ENCODE measurements at places on chromosomes 6 and 20.
A peak's percentile ranks its signal among the peaks of the same experiment; 100 is the strongest.

DNA sequence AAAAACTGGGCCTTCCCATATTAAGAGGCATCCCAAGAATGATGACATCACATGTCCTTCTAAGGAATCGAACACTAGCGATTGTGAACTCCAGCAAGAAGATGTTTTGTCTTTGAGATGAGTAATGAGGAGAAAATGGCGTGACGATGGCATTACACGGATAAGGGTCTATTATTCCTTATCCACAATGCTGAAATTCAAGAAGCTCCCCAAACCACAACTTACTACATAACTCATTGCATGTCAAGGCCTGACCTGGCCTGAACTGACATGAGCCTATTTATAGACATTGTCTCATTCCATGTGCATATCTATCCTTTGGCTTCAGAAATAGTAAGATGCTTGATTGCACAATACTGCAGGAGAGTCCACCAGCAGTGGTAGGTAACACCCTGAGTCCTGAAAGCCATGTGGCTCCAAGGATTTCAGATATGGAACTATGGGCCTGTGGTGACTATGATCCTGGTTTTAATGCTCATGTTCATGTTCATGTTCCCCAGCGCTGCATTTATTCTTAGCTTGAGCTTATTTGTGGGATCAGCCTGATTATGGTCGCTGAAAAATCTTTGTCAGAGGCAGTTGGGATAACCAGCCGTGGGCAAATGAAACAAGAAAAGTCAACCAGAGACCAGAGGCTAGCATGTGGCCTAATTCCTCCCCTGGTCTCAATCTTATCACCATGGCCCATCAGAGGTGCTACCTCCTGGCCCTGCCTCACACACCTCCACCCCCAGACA is 183.2 kb upstream of the JARID2 start:
- no peak for DNase-seq

GRCh38 chr6:112030206-112030960 is 23.5 kb upstream of the CCN6 start:
- no peak for DNase-seq

GRCh38 chr6:22827760-22828159 is 258.4 kb downstream of the HDGFL1 start:
- no peak for DNase-seq

DNA sequence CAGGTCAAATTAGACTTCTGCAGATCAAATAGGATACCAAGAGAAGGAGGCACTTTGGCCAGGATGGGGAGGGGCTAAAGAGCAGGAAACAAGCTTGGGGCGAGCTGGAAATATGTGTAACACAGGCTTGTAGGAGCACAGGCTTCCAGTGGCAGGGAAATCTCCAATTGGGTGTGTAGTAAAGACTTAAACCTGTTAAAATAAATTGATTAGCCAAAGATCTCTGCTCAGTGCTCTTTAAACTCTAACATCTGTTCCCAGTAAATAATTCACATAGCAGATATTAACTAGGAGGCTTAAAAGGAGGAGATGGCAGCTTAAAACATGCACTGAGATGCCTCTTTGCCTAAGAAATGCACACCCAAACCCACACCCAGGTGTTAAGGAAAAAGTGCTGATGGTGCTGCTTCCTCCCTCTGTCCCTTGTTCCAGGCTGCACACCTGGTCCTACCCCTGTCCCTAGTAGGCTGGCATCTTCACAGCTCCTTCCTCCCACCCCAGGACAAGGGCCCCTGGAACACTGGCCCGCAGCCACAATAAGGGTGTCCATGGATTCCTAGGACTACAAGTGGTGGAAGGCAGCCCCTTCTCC is 93.5 kb upstream of the MLN start:
- no peak for DNase-seq

DNA sequence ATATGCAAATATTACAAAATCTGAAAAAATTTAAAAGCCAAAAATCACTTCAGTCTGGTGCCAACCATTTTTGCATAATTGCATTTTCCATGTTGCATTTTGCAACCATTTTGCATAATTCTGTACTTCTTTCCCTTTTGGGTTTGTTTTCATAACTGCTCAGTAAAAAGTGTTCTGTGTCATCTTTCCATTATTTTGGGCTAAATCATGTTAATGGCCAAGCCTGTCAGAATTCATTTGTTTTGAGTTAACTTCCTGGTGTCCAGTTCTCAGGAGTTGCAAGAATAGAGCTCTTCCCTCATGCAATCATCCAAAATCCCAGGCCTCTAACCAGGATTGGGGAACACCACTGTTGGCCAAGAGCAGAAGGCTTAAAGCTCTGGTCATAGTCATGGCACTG is 133.6 kb downstream of the MTHFD1L start:
- DNase-seq: no peak

GRCh38 chr6:49698478-49698877 is 14.9 kb downstream of the CRISP2 start:
- DNase-seq: no peak

- DNase-seq: no peak
These were observed 13.6 kb upstream of the GUCA1A start for GRCh38 chr6:42159431-42160024.

DNA sequence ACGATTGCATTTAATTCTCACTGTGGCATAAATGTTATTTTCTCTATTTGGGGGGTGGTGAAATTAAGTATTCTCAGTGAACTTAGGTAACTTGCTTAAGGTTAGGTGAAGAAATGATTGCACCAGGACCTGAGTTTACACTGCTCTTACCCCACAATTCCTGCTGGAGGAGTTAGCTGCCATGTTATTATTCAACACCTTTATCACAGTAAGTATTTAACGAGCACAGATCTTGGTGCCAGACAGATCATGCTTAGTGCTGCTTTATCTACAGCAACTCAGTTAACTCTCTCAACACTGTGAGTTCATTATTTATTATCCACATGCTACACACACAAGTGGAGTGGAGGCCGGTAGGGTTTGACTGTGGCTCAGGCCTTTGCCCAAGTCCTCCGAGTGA is 249.7 kb downstream of the TMEM242 start:
- DNase-seq: no peak

GRCh38 chr6:72950114-72950860 is 275.0 kb downstream of the KHDC1L start:
- DNase-seq: no peak

DNA sequence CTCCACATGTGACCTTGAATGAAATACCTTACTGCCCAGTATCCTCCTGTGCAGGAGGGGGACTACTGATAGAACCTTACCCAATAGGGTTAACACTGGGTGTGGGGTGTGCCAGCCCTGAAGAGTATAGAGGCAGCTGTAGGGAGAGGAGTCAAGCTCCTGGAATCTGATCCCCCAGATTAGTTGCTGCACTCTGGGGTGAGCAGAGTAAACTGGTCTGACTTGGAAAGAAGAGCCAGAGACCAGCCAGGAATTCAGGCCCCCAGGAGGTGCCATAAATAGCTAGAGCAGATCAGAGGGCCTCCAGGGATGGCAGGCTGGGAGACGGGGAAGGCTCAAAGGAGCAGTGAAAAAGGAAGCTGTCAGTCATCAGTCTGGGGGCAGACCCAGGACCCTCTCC is 3.5 kb upstream of the APOBEC2 start:
- DNase-seq: no peak

- DNase-seq: no peak
These were observed 947.4 kb upstream of the CITED2 start for GRCh38 chr6:140321891-140322290.

DNA sequence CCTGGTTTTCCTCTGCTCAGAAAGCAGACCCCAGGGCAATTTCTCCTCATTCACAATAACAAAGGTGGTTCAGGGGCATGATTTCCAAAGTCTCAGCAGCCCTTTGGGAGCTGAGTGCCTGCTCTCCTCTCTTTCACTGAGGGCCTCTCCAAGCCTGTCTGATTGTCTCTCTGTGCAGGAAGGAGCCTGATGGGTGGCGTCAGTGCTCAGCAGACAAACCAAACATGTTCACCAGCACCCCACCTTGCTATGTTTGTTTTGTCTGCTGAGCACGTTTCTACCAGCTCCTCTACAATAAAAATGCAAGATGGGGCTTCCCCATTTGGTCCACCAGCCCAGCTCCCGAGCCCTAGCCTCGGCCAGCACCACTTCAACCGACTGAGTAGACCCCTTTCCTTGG is 25.4 kb upstream of the TCP11 start:
- no peak for DNase-seq

DNA sequence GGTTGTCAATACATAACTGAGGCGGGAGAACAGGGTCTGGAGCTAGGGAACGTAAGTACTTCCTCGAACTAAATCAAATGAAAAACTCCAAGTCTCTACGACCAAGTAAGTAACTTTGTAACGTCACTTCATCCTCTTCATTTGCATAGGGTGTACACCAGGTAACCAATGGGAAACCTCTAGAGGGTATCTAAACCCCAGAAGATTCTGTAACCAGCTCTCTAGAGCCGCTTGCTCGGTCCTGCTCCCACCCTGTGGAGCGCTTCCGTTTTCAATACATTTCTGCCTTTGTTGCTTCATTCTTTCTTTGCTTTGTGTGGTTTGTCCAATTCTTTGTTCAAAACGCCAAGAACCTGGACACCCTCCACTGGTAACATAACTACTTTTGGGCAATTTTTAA is 133.5 kb upstream of the TMEM170B start:
- DNase-seq: no peak

GRCh38 chr20:49575551-49576060 is 7.7 kb upstream of the PTGIS start:
- DNase-seq: no peak

DNA sequence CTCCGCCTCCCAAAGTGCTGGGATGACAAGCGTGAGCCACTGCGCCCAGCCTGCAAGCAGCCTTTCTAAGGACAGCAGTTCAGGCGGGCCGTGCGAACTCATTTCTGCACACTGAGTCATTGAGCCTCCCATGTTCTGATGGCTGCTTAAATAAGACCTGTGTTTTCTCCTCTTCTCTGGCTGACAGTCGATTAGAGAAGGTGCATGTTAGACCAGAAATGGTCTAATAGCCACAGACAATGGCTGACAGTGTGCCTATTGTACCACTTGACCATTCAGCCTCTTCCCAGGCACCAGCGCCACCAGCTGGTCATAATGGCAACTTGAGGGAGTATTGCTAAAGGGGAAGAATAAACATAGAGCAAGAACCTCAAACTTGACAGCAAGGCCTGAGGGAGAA is 6.2 kb downstream of the CST11 start:
- DNase-seq: peak; percentile 61

DNA sequence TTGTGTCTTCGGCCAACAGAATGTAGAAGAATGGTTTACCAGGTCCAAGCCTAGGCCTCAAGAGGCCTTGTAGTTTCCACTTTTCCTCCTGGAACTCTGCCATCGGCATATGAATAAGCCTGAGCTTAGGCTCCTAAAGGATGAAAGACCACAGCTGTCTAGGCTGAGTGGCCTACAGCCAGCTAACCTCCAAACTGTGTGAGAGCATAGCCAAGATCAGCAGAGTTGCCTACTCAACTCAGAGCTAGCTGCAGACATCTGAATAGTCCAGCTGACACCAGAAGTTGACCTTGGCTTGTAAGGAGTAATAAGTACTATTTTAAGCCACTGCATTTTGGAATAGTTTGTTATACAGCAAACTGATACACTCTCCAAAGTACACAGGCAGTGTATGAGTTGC is 52.6 kb upstream of the SMIM29 start:
- no peak for DNase-seq

DNA sequence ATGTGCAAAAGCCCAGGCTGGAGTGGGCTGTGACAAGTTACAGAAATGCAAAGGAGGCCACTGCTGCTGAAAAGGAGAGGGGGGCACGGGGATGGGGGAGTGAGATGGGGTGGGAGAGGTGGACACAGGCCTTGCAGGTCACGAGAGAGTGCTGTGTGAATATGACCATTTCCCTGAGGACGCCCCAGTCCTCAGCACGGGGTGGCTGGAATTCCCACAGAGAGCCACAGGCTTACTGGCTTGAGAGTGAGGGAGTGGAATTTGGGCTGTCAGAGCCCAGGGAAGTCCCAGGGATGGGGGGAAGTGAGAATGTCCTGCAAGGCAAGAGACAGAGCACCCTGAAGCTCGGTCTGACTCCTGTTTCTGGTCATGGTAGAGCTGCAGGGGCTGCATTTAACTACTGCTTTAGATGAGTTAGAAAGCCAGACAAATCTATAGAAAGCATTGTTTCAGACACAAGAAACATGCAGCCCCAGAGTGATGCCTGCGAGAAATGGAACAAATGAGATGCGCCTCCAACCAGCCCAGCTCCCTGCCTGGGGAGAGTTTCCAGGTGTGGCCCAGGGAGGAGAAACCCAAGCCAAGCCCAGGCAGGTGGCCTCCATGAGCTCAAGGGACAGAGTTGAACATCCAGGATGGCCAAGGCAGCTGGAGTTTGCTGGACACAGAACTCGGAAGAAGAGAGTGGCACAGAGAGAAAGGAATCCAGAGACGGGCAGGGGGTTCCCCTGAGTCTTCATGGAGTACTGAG is 30.5 kb downstream of the NPEPL1 start:
- DNase-seq: no peak

GRCh38 chr6:44650495-44650894 is 263.0 kb downstream of the CDC5L start:
- no peak for DNase-seq
